ENCODE measurements at places on chromosomes 3 and 15.

- no peak for DNase-seq
Observed at GRCh38 chr3:197487911-197488391, 67.8 kb downstream of the BDH1 start.

GRCh38 chr3:64379221-64379620 is 154.0 kb upstream of the PRICKLE2 start:
- DNase-seq, result no peak

DNA sequence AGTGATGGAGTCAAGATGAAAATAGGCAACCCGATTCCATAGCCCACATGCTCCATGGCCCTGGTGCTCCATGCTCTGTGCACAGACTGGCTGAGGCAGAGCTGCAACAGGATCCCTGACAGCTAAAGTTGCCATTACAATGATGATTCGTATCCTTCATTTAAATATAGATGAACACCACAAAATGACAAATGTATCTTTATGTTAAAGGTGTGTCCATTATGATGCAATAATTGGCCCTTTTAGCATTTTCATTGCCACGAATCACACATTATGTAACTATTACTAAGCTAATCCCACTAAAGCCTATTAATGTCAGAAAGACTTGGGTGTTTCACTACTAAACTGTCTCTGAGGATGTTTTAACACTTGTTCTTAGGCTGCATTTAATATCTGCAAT is 270.2 kb upstream of the THBS1 start:
- no peak for DNase-seq

DNA sequence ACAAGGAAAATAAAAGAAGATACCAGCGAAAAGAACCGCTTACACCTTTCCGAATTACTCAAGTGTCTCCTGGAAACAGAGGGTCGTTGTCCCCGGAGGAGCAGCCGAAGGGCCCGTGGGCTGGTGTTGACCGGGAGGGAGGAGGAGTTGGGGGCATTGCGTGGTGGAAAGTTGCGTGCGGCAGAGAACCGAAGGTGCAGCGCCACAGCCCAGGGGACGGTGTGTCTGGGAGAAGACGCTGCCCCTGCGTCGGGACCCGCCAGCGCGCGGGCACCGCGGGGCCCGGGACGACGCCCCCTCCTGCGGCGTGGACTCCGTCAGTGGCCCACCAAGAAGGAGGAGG is 325 bp downstream of the ALCAM start:
- no peak for DNase-seq

DNA sequence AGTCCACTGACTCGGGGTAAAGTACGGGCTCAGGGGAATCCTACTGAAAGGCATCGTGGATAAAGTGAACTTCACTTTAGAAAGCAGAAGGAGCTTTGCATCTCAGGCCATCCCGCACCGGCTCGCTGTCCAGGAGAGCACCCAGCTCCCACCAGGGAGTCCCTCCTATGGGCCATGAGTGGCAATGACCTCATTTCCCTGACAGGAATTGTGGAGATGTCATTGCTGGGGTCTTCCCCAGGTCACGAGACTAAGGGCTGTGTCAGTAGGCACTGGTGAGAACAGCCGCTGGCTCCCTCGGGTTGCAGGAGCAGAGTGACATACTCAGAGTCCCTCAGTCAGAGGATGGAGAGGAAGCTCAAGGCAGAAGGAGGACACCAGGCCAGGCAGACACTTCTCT is 97.3 kb downstream of the XXYLT1 start:
- no peak for DNase-seq

- DNase-seq, result no peak
Observed at GRCh38 chr15:88606070-88606794, 14.9 kb upstream of the AEN start.

DNA sequence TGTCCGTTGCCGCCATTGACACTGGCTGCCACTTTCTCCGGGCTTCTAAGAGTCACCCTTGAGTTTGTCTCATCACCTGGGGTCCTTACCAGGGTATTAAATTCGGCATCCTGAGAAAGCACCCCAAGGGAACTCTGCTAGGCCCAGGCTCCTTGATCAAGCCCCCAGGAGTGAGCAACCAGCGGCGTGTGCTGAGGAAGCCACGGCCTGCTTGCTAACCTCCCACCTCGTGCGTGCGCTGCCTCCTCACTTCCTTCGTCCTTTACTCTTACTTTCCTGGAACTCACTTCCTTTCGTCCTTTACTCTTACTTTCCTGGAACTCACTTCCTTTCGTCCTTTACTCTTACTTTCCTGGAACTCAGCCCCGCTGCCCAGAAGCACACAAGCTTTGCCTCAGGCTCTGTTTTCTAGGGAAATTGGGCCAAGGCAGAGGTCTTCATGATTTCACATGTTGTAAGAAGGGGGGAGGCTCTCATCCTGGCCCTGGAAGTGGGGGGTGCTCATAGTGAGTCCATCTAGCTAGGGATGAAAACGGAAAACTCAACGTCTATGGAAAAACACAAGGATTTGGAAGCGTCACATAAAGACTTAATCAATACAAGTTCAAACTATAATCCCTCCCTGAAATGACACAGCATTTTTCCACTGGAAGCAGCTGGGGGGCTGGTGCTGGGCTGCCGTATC is 36.7 kb upstream of the BDH1 start:
- DNase-seq, result no peak

GRCh38 chr3:60698117-60698516 is 553.1 kb downstream of the FHIT start:
- DNase-seq, result no peak

Data from NT2/D1 (cell line).